ENCODE measurements at places on chromosomes 12 and 14. TPM values are rescaled to one million over a fixed set of nuclear protein-coding genes. Genes with fewer than 3 reads are reported as not detected.

NELL2 gene
- total RNA-seq = not detected

PLCZ1 gene
- total RNA-seq = not detected

HOXC10 gene
- 3.2 TPM for total RNA-seq

CNTN1 gene
- 124 TPM for total RNA-seq

DEPDC4 gene
- total RNA-seq = 1.6 TPM

PITPNM2 gene
- total RNA-seq = 35.1 TPM

AMIGO2 gene
- total RNA-seq = 27.1 TPM
